ENCODE measurements at places on chromosomes 12 and 14. TPM values are rescaled to one million over a fixed set of nuclear protein-coding genes. Genes with fewer than 3 reads are reported as not detected.

FGF6 gene
- total RNA-seq: not detected

GRCh38 chr12:115956659-115957058, 320.8 kb downstream of the MED13L start:
- DNase-seq: no peak

DNA sequence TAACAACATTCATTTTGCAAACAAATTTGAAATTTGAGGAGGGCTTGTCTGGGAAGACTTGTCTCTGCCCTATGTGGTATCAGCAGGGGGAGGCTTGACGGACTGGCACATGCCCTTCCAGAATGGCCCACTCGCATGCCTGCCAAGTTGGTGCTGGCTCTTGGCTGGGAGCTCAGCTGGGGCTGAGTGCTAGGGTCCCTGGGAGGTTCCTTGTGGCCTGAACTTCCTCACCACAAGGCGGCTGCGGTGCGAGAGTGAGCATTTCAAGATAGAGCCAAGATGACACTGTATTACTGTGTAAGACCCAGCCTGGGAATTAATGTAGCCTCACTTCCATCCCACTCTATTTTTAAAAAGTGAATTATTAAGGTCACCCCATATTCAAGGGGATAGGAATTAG, 271.6 kb upstream of the PLEKHG7 start:
- no peak for DNase-seq

DNA sequence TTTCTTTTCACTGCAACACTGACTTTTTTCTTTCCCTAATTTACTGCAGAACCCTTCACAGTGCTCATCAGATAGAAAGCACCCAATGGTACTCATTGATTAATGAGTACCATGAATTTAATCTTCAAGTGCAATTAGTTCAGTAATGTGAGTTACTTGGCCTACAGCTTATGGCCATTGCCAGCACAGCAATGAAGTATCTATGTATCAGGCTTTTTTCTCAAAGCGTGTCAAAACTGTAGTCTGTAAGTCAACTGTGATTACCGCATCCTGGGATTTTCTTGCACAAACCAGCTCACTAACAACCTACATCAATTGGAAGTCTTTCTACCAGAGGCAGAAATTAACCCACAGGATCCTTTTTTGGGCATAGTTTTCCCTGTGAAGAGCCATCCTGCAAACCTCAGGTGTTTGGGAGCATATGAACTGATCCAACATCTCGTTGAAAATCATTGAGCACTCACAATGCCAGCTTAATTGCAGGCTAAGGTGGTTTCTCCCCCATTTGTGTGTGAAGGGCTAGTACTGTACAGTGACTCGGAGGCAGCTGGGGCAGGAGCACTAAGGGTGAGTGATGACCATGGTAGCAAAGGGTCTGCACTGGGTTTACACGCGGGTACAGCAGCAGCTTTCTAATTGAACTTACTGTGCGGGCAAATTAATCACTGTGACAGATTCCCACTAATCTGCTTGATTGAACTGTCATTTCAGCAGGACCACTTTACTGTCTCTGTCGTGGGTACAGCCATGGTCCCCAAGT, 619.3 kb downstream of the SNAPC1 start:
- no peak for DNase-seq

DNA sequence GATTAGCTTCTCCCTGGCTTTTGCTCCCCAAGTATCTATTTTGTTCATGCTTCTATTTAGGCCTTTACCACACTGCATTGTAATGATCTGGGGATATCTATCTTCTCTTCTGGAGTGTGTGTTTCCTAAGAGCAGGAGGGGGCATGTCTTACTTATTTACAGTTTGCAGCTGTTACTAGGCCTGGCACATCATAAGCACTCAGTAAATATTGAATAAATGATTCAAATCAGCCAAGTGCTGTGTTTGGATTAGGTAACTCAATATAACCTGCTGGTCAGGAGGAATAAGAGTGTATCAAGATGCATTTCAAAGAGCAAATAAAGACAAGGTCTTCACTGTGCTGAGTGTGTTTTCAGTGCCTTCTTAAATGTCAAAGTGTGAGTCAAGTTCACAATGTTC, 186.1 kb downstream of the FOXG1 start:
- DNase-seq: no peak
